ENCODE measurements at places on chromosomes 12 and 14.

DNA sequence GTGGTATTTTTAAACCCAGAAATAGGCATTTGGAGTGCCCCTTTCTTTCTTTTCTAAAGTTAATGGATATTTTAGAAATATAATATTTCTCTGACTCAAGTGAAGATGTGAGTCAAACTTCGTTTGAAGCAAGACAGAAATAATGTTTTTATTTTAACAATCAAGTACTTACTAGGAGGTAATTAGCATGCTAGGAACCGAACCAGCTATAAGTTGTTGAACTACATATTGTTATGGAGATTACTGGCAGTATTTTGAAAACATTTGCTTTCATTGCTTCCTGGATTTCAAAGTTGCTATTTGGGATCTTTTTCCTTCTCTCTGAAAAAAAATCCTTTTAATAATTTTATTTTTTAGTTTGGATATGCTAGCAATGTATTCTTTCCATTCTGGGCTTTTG lies 225.2 kb downstream of the NEDD1 start:
- no peak for DNase-seq

DNA sequence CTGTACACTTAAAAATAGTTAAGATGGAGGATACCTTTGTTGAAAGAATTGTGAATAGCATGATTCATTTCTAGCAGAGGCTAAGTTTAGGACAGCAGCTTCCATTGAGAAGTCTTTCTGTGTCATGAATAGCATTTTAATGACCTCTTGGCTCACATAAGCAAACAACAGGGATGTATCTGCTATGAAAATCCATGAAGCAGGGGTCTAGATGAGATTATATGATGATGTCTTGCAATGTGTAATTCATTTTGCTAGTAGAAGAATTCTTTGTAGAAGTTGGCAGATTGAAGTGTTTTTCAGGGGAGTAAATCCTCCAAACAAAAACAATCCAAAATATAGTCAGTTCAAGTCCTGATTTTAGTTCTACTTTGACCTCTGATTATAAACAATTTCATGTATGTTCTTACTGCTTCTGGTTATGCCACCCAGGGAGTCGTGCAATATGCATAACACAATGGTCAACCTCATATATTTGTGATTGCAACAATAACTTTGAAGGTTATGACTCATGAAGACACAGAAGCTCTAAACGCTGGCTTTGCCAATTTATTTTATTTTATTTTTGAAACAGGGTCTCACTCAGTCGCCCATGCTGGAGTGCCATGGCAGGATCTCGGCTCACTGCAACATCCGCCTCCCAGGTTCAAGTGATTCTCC lies 6.9 kb upstream of the RD3L start:
- no peak for DNase-seq

- DNase-seq: no peak
Measured at GRCh38 chr14:68011406-68012028, 191.9 kb downstream of the RAD51B start.

DNA sequence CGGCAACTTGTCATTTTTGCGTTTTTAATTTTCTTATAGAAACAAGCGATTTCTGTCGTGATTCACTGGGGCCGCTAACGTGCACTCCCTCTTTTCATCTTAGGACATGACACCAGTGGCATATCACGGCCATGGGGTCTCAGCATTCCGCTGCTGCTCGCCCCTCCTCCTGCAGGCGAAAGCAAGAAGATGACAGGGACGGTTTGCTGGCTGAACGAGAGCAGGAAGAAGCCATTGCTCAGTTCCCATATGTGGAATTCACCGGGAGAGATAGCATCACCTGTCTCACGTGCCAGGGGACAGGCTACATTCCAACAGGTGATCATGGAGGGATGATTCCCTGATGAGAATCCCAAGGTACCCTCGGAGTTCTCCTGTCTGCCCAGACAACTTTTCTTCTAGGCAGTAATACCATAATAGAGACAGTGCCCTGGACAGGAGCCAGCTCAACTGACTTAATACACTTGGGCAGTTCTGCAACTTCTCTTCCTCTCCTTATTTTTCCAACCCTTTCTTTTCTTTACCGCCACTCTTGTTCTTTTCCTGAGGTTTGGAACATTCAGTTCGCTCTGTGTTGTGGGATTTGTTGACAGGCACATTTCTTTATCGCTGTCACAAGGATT lies 821 bp downstream of the TMEM106C start:
- DNase-seq: no peak

GRCh38 chr12:116568203-116568602 lies 9.0 kb downstream of the MAP1LC3B2 start:
- no peak for DNase-seq

GRCh38 chr12:43063650-43064049 lies 474.1 kb upstream of the PRICKLE1 start:
- DNase-seq: no peak

DNA sequence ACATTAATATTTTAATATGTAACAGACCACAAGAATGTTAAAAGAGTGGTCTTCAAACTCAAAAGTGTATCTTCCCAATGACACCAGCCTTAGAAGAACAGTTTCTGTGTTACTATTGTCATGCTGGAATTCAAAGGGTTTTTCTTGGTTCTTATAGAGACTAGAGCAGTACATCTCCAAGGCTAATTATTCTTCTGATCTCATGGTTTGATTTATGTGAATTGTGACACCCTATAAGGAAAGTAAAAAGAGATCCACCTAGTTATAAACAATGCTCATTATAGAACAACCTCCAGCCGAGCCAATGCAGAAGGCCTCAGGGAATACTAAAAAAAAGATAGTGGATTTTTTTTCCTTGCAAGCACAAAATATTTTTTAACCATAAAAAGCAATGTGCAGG lies 65.5 kb downstream of the PTPRO start:
- no peak for DNase-seq

All from stimulated activated CD8-positive, alpha-beta memory T cell treated with anti-CD3 and anti-CD28 coated beads, Interleukin-4, amount 100 ng/mL, for 1 hour (primary cell).